ENCODE measurements at places on chromosomes 6 and 20.

DNA sequence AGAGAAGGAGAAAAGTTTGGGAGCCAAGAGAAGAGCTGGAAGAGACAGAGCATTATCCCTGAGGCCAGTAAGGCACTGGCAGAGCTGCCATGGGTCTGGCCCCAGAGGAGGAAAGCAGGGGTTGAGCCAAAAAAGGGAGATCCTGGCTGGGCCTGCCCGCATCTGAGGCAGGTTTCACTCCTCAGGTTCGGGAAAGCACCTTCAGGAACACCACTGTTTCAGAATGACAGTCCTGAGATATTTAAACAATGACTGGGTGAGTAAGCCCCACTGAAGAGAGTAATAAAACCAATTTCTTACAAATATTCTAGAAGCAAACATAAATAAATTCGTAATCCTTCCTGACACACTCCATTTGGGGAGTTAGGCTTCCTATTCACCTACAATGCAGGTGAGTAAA is 152.2 kb downstream of the BACH2 start:
- DNase-seq: no peak

DNA sequence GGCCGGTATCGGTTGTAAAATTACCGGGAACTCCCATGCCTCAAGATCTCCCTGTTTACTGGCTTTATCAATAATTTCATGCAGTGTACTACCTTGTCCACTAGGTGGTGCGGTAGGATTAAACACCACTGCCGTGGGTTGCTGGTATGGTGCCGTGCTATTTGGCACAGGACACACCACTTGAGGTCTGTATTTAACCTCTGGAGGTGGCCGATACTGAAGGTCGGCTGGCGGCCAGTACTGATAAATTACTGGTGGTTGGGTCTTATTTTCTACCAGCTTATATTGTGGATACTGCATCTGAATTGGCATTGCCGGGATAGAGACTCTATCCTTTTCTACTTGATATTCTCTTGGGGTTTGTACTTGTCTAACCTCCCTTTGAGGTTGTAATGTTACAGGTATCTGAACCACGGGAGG is 14.3 kb upstream of the PTCRA start:
- peak; percentile 83 for DNase-seq

DNA sequence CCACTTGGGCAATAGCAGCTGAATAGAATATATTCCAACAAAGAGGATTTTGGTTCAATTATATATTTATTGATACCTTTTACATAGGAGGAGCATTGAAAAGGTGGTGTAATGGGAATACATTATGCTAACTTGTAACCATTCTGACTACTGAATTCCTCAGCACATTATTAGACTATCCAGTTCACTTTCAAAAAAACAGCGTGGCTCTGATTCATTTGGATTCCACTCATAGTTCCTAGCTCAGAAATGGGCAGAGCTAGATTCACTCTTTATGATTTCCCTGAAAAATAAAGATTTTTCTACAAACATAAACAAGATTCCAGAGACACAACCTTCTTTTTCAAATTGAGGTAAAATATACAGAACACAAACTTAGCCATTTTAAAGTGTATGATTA is 9.2 kb upstream of the TRERF1 start:
- no peak for DNase-seq

GRCh38 chr6:151289399-151290007 is 49.7 kb downstream of the AKAP12 start:
- DNase-seq: peak; percentile 15

DNA sequence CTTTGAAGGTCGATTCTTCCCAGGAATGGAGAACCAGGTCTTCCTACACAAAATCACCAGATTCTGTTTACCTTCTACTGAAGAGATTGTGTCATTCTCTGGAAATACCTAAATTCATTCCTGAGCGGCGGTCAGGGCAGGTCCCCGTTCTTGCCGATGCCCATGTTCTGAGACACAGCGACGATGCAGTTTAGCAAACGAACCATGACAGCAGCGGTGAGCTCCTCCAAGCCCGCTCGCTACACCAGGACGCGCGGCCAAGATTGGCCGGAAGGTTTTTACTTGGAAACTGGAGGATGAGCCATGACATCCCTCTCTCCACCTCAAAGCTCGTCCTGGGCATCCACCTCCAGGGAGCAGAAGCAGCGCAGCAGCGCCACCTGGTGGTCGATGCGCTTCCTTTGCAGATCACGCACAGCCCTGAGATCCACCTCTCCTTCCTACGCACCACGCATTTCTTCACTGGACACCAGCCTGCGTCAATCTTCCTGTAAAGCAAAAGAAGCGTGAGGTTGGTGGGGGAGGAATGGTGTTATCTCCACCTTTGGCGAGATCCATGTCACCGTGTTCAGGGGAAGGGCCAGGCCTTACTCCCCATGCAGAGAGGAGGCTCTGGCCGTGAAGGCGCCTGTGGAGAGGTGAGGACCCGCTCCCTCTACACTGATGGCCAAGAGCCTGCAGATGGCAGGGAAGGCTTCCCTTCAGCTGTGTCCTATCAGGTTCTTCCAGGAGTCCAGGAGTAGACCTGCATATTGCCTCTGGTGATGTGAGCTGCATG is 9.9 kb upstream of the HLA-B start:
- DNase-seq: peak; percentile 93

GRCh38 chr6:28212510-28213212 is 12.4 kb upstream of the ZSCAN9 start:
- DNase-seq: peak; percentile 84

GRCh38 chr6:124978451-124979293 is 16.4 kb downstream of the RNF217 start:
- DNase-seq: no peak

DNA sequence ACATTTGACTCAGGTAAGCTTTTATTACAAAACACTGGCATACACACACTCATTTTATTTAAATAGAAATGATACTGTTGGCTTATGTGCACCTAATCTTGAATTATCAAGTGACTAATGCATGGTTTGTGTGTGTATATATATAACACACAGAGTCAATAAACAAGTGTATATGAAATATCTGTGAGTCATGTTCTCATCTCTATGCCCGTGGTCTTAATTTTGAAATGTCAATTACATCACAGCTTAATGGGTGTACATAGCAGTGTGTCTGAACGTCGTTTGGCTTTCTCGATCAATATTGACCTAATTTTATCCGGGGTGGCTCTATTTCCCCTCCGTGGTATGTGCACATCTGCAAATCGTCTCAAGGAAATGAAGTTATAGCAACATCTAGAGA is 104.0 kb upstream of the ZFP64 start:
- DNase-seq: no peak

GRCh38 chr6:37171201-37171969 is 1.4 kb downstream of the PIM1 start:
- no peak for DNase-seq

DNA sequence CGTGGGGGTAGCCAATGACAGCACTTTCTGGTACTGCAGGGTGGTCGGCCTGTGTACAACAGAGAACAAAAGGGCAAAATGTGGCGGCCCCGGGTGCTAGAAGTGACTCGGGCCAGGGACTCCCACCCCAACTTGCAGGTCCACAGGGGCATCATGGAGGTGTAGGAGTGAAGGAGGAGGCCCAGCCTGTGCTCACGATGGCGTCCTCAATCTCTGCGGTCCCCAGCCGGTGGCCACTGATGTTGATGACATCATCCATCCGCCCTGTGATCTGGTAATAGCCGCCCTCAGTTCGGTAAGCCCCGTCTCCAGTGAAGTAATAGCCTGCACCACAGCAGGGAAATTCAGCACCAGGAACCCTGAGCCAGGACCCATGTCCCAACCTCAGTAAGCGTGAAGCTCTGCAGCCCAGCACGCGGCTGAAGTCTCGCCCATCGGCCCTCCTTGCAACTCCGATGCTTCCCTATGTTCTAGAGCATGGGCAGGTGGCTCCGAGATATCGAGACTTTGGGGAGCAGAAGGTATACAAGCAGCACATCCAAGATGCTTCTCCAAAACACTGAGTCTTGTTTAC is 20.2 kb upstream of the APMAP start:
- no peak for DNase-seq

GRCh38 chr6:15441215-15441868 is 195.5 kb downstream of the JARID2 start:
- DNase-seq: peak; percentile 80

- no peak for DNase-seq
Measured at GRCh38 chr6:44569131-44569530, 181.6 kb downstream of the CDC5L start.

DNA sequence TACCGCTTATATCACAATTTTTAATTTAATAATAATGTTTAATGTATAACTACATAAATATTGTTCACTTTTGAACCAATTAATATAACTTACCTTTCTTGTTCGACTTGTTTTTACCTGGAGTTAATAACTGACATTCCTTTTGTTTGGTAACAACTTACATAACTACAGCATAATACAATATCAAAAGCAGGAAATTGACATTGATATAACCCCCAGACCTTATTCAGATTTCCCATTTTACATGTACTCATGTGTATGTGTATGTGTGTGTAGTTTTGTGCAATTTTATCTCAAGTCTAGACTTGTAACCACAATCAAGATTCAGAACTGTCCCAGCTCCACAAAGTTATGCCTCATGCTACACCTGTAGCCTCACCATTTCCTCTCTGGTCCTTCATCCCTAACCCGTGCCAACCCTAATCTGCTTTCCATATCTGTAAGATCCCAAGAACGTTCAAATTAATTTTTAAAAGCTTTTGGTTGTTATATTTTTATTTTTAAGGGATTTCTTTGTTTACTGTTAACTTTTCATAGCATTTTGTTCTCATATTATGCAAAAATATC is 190.6 kb downstream of the MANEA start:
- no peak for DNase-seq

- DNase-seq: peak; percentile 60
Measured at GRCh38 chr20:59948828-59949720, 8.9 kb downstream of the FAM217B start.

DNA sequence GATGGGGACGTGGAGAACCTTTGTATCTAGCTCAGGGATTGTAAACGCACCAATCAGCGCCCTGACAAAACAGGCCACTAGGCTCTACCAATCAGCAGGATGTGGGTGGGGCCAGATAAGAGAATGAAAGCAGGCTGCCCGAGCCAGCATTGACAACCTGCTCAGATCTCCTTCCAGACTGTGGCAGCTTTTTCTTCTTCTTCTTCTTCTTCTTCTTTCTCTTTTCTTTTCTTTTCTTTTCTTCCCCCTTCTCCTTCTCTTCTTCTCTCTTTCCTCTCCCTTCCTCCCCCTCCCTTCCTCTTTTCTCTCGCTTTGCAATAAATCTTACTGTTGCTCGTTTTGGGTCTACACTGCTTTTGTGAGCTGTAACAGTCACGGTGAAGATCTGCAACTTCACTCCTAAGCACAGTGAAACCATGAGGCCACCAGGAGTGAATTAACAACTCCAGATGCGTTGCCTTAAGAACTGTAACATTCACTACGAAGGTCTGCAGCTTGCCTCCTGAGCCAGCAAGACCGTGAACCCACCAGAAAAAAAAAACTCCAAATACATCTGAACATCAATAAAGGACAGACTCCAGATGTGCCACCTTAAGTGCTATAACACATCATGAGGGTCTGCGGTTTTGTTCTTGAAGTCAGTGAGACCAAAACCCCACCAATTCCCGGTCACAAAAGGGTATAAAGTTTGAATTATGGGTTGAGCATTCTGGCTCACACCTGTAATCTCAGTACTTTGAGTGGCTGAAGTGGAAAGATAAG is 19.6 kb upstream of the SERPINB1 start:
- no peak for DNase-seq

- DNase-seq: no peak
Measured at GRCh38 chr20:8309634-8310033, 177.6 kb downstream of the PLCB1 start.

DNA sequence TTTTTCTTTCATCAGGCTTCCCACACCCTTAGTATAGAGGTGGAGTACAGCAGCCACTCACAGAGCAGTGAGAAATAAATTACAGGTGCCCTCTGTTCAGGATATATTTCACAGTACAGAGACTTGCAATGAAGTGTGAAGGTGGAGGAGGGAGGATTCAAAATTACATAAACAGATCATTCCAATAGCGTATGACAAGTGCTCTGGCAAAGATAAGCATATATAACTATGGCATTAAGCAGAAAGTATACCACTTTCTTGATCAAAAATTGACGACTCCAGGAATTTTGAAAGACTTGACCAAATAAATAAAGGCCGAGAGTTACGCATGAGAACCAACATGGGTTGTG is 108.7 kb downstream of the GPX5 start:
- DNase-seq: no peak

DNA sequence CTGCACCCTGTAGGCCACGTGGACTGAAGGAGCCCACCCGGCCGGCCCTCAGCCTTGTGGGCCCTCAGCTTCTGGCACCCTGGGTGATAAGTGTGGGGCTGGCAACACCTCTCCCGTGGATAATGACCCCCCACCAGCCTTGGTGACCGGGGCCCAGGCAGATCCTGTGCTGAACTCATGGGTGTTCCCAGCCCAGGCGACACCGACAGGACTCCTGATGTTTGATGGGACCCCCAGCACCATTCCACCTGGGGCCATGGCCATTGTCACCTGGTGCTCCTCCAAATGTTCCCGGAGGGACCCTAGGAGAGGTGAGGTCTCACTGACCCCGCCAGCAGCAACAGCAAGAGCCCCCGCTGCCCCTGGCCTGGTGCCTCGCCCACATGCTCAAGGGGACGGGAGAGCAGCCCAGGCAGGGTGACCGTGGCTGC is 19.4 kb upstream of the FRMD1 start:
- DNase-seq: no peak

GRCh38 chr6:129635396-129636130 is 74.4 kb downstream of the ARHGAP18 start:
- no peak for DNase-seq

- DNase-seq: no peak
Measured at GRCh38 chr20:46205349-46205748, 87.2 kb downstream of the CD40 start.

DNA sequence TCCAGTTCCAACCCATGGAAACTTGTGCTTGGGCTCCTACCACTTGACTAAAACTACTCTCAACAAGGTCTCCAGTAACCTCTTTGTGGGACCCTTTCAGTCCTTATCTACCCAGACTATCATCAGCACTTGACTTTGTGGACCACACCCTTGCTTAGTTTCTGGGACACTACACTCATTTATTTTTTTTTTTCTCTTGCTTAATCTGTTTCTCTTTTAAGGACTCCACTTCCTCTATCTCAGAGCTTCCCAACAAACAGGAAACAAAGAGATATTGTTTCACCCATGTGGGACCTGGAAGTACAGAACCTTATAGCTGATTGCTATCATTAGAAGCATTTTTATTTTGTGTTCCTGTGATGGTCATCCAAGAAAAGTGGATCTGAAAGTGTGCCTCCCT is 28.8 kb upstream of the ME1 start:
- DNase-seq: peak; percentile 55

DNA sequence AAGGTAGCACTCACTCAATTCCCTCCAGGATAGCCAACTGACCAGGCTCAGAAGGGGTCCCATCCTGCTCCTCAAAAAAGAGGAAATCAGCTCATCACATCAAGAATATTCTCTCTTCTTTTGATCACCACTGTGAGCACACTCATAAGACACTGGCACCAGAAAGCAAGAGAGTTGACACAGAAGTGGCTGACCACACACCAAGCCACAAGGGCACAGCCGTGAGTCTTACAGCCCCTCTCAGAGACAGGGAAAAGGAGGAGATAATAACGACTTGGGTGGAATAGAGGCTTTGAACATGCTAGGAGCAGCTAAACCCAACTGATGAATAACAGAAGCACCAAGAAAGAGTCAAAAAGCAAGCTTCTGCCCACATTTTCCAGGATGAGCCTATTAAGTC is 249.1 kb upstream of the PREP start:
- no peak for DNase-seq

GRCh38 chr6:51892339-51892738 is 195.1 kb downstream of the PKHD1 start:
- DNase-seq: no peak

Measured in AML-193 (cell line).